ENCODE measurements at places on chromosomes 2 and 18.

DNA sequence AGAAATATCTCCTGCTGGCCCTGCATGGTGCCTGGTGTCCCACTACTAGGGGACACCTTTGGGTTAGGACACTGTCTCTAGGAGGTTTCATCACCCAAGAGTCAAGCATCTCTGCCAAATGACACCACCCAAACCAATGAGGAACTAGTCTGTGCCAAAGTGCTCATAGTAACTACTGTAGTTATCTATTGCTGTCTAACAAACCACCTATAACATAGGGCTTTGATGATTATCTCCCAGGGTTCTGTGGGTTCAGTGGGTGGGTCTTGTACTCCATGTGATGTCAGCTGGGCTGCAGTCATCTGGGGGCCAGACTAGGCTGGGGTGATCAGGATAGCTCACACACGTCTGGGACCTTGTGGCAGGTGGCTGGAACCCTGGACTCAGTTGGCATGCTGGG lies 59.8 kb downstream of the EPAS1 start:
- peaks cover 71% of the 10 kb centered on the region for H3K36me3 ChIP-seq
- H3K27me3 ChIP-seq: no peaks in the 10 kb centered on the region
- H3K4me3 ChIP-seq: no peak overlapping the region
- H3K4me1 ChIP-seq: peaks cover 17% of the 10 kb centered on the region
- H3K27ac ChIP-seq: no peak overlapping the region

DNA sequence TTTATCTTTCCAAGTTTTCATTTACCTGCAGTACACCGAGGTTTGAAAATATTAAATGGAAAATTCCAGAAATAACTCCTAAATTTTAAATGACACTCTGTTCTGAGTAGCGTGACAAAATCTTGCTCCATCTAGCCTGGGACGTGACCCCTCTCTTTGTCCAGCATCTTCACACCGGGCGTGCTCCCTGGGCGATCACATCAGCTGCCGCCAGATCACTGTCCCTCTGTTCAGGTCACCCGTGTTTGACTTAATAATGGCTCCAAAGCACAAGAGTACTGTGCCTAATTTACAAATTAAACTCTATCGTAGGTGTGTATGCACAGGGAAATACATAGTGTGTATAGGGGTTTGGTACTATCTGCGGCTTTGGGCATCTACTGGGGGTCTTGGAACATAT lies 6.1 kb upstream of the TMEM185B start:
- ATAC-seq: no peak
- no peaks in the 10 kb centered on the region for H3K27me3 ChIP-seq
- no peaks in the 10 kb centered on the region for H3K4me1 ChIP-seq
- H3K4me3 ChIP-seq: no peak overlapping the region
- H3K36me3 ChIP-seq: no peaks in the 10 kb centered on the region

DNA sequence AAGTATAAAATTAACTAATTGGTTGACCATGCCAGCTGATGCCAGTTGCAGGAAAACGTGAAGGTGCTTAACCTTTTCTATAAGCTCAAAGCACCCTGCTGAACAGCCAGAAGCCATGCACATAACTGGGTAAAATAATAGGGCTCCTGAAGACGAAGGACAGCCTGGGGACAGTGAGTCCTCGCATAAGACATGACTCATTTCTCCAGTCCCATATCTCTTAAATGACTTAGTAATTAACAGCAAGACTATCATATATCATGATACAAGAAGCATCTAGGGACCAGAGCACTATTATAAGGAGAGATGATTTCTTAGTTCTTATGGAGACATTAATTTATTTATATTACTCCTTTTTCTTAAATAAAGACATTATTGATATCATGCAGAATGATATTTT lies 100.5 kb upstream of the DOK6 start:
- no peaks in the 10 kb centered on the region for H3K36me3 ChIP-seq
- ATAC-seq: no peak
- no peaks in the 10 kb centered on the region for H3K27me3 ChIP-seq
- H3K27ac ChIP-seq: no peak overlapping the region
- no peaks in the 10 kb centered on the region for H3K4me1 ChIP-seq
- H3K4me3 ChIP-seq: no peak overlapping the region

DNA sequence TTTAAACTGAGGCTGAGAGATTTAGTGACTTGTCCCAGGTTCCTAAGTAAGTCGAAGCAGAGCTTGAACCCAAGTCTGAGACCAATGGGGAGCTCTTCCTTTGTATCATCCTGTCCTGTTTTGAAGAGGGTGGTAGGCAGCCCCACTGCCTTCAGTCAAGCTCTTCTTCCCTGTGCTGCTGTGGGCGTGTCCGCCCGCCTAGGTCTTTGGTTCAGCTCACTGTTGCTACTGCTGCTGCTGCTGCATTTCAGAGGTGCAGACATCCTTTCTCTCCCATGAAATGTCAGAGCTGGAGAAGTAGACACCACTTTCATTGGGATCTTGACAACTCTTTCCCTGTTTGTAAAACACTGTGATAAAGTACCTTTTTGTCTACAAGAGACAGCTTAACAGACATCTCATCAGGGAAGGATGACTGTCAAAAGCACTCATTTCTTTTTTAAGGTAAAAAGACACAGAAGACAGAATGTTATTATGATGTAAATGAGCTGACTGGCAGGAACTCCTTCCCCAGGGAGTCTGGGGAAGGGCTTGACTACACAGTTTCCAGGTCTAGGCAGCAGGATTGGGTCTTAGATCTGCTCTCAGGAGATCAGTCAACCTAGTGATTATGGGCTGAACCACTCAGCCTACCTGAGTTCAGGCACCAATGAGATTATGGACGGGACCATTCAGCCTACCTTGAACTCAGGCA lies 91.7 kb upstream of the TRIB2 start:
- no peaks in the 10 kb centered on the region for H3K4me1 ChIP-seq
- no peaks in the 10 kb centered on the region for H3K36me3 ChIP-seq
- ATAC-seq: no peak
- H3K27me3 ChIP-seq: no peaks in the 10 kb centered on the region
- H3K27ac ChIP-seq: no peak overlapping the region
- no peak overlapping the region for H3K4me3 ChIP-seq

GRCh38 chr18:3704556-3705344 lies 254.8 kb downstream of the TGIF1 start:
- ATAC-seq: no peak
- H3K4me3 ChIP-seq: no peak overlapping the region
- H3K27me3 ChIP-seq: no peaks in the 10 kb centered on the region
- no peak overlapping the region for H3K27ac ChIP-seq
